Thymus (tissue), 14 donors: ENCODE measurements at places on chromosomes 3 and 15. TPM values are rescaled to one million over a fixed set of nuclear protein-coding genes. Genes with fewer than 3 reads are reported as not detected.

GRCh38 chr3:61892891-61893290 is 331.5 kb downstream of the PTPRG start:
- no peaks in the 10 kb centered on the region for H3K27me3 ChIP-seq
- H3K4me3 ChIP-seq = no peak overlapping the region
- DNase-seq = no peak
- H3K4me1 ChIP-seq = no peaks in the 10 kb centered on the region
- no peak overlapping the region for H3K27ac ChIP-seq

DNA sequence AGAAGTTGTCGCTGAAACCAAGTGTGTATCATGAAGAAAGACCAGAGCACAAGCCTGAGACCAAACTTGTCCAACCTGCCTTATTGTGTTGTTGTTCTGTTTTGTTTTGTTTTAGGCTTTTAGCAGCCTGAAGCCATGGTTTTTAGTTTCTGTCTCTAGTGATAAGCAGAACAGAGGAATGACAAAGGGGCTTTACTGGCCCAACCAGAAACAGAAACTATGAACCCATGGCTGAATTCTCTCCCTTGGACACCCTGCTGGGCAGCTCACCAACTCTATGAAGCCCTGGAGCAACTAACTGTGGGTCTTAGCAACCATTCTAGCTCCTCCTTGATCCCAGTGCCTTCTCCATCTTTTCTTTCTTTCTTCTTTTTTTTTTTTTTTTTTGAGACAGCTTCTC is 30.3 kb downstream of the HCLS1 start:
- H3K4me1 ChIP-seq = no peaks in the 10 kb centered on the region
- H3K4me3 ChIP-seq = no peak overlapping the region

Gene SLC12A1
- 0.05 TPM for total RNA-seq

Gene TRPM1
- 0.09 TPM for total RNA-seq

- peaks cover 2% of the 10 kb centered on the region for H3K4me1 ChIP-seq
These were observed 701 bp downstream of the SGO1 start for GRCh38 chr3:20185331-20185678.

GRCh38 chr3:195550723-195551122 is 7.6 kb upstream of the PPP1R2 start:
- peaks cover 66% of the 10 kb centered on the region for H3K4me1 ChIP-seq
- no peak for DNase-seq
- H3K27me3 ChIP-seq = no peaks in the 10 kb centered on the region
- peak overlapping the region; percentile 95 for H3K27ac ChIP-seq
- peak overlapping the region; percentile 19 for H3K4me3 ChIP-seq
- H3K36me3 ChIP-seq = no peaks in the 10 kb centered on the region

- no peak overlapping the region for H3K27ac ChIP-seq
- no peak overlapping the region for H3K4me3 ChIP-seq
- H3K4me1 ChIP-seq = no peaks in the 10 kb centered on the region
These were observed 76.3 kb upstream of the ATP2B2 start for GRCh38 chr3:10581716-10582115.

- H3K4me3 ChIP-seq = no peak overlapping the region
- no peaks in the 10 kb centered on the region for H3K27me3 ChIP-seq
- no peak overlapping the region for H3K27ac ChIP-seq
- no peaks in the 10 kb centered on the region for H3K4me1 ChIP-seq
These were observed 30.5 kb upstream of the SRGAP3 start for GRCh38 chr3:9279966-9280365.

DNA sequence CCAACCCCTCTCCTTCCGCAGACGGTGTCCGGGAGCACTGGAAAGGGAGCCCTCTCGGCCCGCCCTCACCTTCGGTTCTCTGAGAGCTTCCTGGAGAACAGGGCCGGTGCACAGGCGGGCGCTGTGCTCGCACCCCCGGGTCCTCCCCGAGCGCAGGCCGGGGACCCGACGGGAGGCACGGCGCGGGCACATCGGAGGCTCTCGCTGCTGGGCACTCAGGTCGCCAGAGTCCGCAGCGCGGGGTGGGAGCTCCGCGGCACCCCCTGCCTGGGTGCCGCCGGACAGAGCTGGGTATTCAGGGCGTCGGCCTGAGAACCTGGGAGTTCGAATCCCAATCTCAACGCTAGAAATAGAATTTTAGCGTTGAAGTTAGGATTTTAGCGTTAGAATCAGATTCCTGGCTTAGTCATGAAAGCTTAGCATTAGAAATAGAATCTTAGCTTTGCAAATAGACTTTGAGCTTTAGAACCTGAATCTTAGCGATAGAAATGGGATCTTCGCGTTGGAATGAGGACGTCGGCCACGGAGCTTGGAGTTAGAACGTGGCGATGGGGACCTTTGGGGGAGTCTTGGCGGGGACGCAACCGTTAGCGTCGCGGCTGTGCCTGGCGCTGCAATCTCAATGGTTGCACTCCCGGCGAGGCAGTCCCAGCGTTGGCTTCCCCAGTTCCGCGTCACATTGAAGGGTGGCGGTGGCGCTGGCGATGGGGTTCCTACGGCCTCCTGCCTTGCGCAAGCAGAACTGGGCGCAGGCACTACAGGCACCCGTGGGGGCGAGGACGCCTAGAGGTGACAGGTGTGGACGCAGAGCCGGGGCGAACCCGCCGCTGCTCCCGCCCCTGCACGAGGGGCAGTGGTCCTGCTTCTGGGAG is 549 bp downstream of the TRH start:
- no peaks in the 10 kb centered on the region for H3K36me3 ChIP-seq
- peak overlapping the region; percentile 32 for H3K4me3 ChIP-seq

Gene A4GNT
- 0.05 TPM for total RNA-seq

DNA sequence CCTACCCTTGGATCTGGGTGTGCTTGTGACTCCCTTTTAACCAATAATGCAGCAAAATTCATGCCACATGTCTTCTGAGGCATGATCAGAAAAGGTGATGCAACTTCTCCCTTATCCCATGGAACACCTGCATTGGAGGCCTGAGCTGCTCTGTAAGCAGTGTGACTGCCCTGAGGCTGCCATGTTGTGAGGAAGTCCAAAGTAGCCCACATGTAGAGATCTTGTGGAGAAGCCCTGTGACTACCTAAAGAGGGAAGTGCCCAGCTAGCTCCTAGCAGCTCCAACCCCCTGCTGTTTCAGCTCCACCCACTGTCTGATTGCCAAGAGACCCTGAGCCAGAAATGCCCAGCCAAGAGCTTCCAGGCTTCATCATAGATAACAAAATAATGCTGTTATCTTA is 6.4 kb upstream of the NR1D2 start:
- peaks cover 3% of the 10 kb centered on the region for H3K27me3 ChIP-seq
- no peaks in the 10 kb centered on the region for H3K36me3 ChIP-seq
- H3K27ac ChIP-seq = no peak overlapping the region
- DNase-seq = no peak

Gene HDC
- total RNA-seq = 1.1 TPM

Gene SHC4
- total RNA-seq = 0.94 TPM

- peaks cover 52% of the 10 kb centered on the region for H3K36me3 ChIP-seq
- no peaks in the 10 kb centered on the region for H3K27me3 ChIP-seq
- no peak for DNase-seq
These were observed 3.0 kb downstream of the CCR9 start for GRCh38 chr3:45889337-45889736.

Gene SLMAP
- 25.8 TPM for total RNA-seq

DNA sequence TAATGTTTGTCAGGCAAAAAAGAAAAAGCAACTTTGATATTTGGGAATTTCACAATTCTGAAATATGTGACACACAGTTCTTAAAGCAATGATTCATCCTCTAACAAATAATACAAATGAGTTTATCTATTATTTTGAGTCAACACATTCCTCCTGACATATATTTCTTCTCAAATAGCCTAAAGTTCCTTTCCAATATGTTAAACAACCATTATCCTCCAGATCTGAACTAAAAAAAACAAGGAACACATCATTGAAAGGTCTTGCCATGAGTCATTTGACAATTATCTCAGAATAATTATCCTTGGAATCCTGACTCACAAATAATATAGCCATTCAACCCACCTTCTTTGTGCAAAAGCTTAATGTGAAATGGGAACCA is 208.7 kb upstream of the CDIN1 start:
- H3K4me3 ChIP-seq = no peak overlapping the region
- no peaks in the 10 kb centered on the region for H3K36me3 ChIP-seq
- no peak for DNase-seq
- no peak overlapping the region for H3K27ac ChIP-seq

GRCh38 chr3:170413291-170413690 is 5.4 kb upstream of the CLDN11 start:
- H3K4me3 ChIP-seq = no peak overlapping the region
- H3K4me1 ChIP-seq = peaks cover under 1% of the 10 kb centered on the region
- peaks cover 11% of the 10 kb centered on the region for H3K27me3 ChIP-seq
- no peak overlapping the region for H3K27ac ChIP-seq
- H3K36me3 ChIP-seq = no peaks in the 10 kb centered on the region

DNA sequence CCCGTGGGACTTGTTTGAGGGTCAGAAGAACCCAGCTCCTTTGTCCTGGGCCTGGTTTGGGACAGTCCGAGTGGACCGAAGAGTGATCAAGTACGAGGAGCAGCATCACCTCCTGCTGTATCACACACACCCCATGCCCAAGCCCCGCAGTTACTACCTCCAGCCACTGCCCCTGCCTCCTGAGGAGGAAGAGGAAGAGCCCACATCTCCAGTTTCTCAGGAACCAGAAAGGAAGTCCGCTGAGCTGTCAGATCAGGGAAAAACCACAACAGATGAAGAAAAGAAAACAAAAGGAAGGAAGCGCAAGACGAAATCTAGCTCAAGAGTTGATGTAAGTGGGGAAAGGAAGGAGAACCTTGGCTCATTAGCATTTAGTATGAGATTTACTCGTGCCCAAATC is 3.3 kb upstream of the P2RY12 start:
- no peak overlapping the region for H3K27ac ChIP-seq
- H3K4me1 ChIP-seq = no peaks in the 10 kb centered on the region
- H3K27me3 ChIP-seq = no peaks in the 10 kb centered on the region
- no peak for DNase-seq
- H3K4me3 ChIP-seq = no peak overlapping the region

Gene ABHD5
- 10.3 TPM for total RNA-seq

DNA sequence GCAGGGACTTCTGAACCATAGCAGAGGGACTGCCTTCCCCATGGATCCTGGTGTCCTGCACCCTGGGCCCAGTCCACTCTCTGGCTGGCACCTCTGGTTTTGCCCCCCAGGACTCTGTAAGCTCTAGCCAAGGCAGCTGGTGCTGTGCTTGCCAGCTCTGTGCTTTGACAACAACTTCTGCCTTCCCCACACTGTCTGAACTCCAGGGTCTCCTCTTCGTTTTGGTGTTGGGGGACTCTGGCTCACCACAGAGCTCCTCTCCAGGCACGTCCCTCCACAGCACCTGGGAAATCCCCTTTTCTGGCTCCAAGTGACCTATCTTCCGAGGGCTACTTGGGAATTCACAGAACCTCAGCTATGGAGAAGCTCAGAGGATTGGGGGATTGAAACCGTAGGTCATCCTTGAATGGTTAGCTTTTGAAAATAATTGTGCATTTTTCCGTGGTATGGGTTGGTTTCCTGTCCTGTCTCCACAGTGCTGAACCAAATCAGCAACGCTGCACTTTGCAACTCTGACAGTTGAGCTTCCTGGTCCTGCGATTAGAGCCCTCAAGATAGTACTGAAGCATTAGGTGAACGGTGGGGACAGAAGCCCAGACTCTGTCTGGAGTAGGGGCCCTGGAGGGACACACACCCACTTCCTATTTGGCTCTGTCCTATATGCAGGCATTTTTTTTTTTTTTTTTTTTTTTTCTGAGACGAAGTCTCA is 152.4 kb downstream of the APBA2 start:
- no peak overlapping the region for H3K4me3 ChIP-seq
- no peak overlapping the region for H3K27ac ChIP-seq
- no peak for DNase-seq
- H3K4me1 ChIP-seq = no peaks in the 10 kb centered on the region

GRCh38 chr15:52013151-52013791 is 5.7 kb upstream of the MAPK6 start:
- no peak overlapping the region for H3K27ac ChIP-seq
- H3K36me3 ChIP-seq = no peaks in the 10 kb centered on the region
- no peak overlapping the region for H3K4me3 ChIP-seq
- H3K4me1 ChIP-seq = no peaks in the 10 kb centered on the region
- no peak for DNase-seq
- H3K27me3 ChIP-seq = no peaks in the 10 kb centered on the region

GRCh38 chr15:66783725-66784124 is 81.7 kb downstream of the SMAD6 start:
- H3K27me3 ChIP-seq = no peaks in the 10 kb centered on the region
- H3K36me3 ChIP-seq = no peaks in the 10 kb centered on the region
- H3K27ac ChIP-seq = no peak overlapping the region
- peaks cover 2% of the 10 kb centered on the region for H3K4me1 ChIP-seq

DNA sequence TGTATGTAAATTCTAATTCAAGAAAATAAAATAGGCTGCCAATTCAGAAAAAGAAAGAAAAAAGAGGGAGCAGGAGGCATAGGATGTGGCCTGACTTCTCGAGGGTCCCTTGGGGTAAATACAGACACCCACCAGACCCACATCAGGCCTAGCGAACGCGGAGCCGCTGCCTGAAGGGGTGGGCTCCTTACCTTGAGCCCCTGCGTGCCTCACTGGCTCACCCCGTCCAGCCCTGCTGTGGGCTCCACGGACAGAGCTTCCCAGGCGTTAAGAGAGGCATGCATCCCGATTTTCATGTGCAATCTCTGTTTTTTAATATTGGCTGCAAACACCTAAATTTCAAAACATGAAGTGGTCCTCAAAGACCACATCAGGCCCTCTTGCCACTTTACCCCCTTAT is 257.8 kb downstream of the PLCL2 start:
- peaks cover 8% of the 10 kb centered on the region for H3K4me1 ChIP-seq
- no peak for DNase-seq
- H3K27me3 ChIP-seq = no peaks in the 10 kb centered on the region
- H3K4me3 ChIP-seq = no peak overlapping the region

Gene TMEM158
- total RNA-seq = 0.66 TPM

DNA sequence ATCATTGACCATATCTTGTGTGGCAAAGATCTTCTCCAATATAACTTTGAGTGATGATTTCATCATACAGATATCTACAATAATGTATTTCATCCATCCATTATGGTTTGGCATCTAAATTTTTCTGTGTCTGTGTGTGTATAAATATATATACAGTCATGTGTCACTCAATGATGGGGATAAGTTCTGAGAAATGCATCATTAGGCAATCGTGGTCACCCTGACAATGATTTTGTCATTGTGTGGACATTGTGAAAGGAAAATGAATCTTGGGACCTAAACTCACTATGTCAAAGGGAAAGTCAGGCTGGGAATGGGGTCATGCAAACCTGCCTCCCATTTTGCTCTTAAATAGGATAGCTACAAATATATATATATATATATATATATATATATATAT is 12.4 kb downstream of the CFAP161 start:
- H3K36me3 ChIP-seq = no peaks in the 10 kb centered on the region
- H3K4me1 ChIP-seq = no peaks in the 10 kb centered on the region
- DNase-seq = no peak
- no peak overlapping the region for H3K4me3 ChIP-seq
- no peak overlapping the region for H3K27ac ChIP-seq
- no peaks in the 10 kb centered on the region for H3K27me3 ChIP-seq

DNA sequence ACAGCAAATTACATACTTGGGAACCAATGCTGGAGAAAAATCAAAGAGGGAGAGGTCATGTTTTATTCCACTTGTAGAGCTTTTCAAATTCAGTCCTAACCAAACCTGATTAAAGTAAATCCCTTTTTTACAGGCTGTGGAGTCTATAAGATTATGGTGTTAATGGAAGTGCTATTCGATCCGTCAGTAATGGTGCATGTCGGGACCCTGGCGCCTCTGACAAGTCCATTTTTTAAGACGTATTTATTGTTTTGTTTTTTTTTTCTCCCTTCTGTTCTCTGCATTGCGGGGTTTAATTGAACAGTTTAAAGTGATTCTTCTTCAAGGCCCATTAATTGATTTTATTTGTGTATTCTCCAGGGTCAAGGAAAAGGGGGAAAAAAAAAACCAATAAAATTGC is 725.9 kb downstream of the TUSC7 start:
- H3K4me3 ChIP-seq = no peak overlapping the region
- no peak for DNase-seq
- H3K27ac ChIP-seq = no peak overlapping the region
- H3K36me3 ChIP-seq = no peaks in the 10 kb centered on the region
- no peaks in the 10 kb centered on the region for H3K4me1 ChIP-seq
- no peaks in the 10 kb centered on the region for H3K27me3 ChIP-seq

Gene INKA1
- 4.2 TPM for total RNA-seq
